ENCODE measurements at places on chromosomes 7 and 10.

DNA sequence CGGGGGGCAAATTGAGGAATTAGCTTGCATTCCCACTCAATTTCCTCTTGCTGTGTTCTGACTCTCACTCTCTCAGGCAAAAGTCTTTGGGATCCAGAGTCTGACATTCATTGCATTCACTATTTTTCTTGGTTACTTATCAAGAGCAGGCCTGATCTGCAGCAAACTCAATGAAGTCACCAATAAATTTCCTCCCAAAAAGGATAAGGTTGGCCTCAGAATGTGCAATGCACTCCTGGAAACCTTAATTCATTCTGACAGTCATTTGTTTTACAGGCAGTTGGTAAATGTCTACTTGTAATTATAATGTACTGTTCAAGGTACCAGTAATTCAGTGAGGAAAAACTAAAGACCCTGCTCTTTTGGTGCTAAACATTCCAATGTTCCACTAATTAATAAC is 6.3 kb upstream of the DGKI start:
- DNase-seq = no peak

GRCh38 chr7:41292487-41292886 is 410.4 kb downstream of the INHBA start:
- no peak for DNase-seq

DNA sequence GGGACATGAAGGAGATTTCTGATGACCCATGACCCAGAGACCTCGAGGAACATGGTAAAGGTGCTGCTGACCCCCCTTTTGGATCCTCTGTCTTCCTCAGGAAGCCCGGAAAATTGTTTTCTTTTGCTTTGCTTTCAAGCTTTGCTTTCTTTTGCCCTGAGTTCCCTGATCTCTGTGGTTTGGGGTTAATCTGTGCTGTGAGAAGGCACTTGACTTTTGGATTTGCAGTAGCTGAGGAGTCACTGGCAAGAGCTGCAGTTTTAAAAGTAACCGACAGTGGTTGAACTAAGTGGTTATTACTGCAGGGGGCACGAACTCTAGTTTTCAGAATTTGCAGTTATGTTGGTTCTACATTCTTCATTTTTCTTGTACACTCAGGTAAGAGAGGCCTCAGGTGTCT is 53.0 kb downstream of the PDZD8 start:
- no peak for DNase-seq

GRCh38 chr10:32937911-32938424 is 20.1 kb downstream of the ITGB1 start:
- DNase-seq = no peak

- no peak for DNase-seq
These were observed 491.1 kb upstream of the GHITM start for GRCh38 chr10:83648201-83648600.

DNA sequence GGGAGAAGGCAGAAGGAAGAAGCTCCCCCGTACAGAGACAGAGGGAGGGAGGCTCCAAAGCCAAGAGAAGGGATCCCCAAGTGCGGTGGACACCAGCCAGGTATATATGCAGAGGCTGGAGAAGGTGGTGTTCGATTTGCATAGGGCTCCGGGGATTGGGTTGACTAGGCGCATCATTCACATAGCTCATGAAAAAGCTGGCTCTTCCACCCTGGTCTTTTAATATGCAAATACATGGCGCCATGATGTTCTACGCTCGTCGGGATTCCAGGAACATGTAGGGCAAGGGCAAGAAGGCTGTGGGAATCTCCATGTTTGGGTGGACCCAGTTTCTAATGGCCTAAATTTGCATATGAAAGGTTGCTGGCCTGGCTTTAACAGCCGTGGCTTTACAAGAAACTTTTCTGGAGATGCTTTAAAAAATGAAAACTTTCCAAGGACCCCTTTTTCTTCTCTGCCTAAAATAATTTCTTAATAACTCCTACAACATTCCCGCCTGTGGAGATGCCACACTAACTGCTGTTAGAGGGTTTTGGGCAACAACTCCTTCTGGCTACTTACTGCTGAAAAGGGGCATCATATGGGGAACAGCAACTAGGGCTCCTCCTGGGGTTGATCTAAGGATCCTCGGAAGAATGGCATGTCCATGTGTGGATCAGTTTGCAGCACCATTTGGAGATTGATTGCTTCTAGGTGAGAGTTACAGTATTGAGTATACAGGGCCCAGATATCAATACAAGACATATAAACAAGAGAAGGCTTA is 28.3 kb downstream of the C1GALT1 start:
- no peak for DNase-seq

DNA sequence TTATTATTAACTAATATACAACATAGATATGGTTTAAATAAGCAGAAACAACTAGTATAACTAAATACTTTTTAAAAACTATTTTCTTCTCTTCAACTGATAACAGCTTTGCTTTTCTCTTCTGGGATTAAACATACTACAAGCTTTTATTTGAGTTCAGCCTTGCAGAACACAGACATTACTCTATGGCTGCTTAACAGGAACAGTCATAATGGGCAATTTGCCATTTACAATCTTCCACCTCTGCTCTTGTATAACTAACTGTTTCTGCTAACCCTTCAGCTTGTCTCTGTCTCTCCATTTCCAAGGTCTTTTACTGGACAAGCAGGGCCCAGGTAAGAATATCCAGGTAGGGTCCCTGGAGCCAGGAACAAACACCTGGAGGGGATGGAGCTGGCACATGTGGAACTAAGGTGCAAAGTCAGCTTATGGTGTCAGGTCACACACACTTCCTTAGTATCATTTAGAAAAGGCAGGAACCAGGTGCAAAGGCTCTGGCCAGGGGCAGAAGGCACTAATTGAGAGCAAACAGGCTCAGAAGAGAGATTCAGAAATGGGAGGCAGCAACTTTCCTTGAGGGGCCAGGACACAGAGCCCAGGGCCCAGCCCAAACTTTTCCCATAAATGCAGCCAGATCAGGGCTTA is 93.1 kb downstream of the STRA8 start:
- DNase-seq = no peak

DNA sequence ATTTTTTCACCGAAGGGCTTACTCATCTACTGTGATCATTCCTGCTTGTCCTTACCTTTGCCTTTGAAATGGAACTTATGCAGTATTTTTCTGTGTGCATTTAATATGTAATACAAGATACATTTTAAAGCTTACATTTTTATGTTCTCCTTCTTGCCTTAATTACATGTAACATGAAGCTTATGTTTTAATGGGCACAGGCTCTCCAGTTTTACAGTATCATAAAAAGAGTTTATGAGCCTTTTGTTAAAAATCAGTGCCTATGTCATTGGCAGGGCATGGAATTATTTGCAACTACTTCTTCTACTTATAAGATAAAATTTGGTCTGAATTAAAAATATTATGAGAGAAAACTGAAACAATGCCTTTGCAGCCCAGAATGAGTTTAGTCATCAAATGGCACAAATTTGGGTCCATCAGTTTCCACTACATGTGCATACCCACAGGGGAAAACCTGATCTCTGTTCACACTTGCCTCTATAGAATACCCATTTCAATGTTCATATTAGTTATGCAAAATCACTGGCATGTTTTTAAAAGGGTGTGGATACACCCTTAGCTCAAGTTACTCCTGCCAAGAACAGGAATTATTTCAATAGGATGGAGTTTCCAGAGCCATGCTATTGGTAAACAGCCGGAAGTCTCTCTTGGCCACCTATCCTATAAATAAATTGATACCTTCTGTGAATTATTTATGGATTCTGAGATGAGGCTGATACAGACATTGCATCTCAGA is 27.9 kb upstream of the WNT16 start:
- no peak for DNase-seq

DNA sequence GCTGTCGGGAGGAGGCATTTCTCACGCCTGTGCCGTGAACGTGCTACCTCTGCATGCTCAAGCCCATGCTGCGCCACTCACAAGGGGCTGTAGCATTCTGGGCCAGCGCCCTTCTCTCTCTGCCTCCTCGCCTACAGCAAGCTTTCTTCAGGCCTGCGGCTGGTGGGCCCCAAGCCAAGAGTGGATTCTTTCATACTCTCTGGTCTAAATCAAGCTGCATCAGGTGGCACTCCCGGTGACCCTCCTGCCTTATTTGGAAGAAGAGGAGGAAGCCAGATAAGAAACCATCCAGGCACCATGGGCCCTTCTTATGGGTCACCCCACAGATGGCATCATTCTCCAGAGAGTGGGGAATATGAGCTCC is 86.7 kb upstream of the DUSP5 start:
- no peak for DNase-seq
